Activated CD8-positive, alpha-beta T cell treated with anti-CD3 and anti-CD28 coated beads, Interleukin-2, amount 10 ng/mL, durations not matched to agents 7 days and 5 days (primary cell): ENCODE measurements at places on chromosomes 4 and X. TPM values are rescaled to one million over a fixed set of nuclear protein-coding genes. Genes with fewer than 3 reads are reported as not detected.

The PYURF gene
- total RNA-seq, result 48.7 TPM

The DACH2 gene
- not detected for total RNA-seq

The WNK3 gene
- total RNA-seq, result 0.05 TPM

The TLR8 gene
- not detected for total RNA-seq

The PFKFB1 gene
- 0.61 TPM for total RNA-seq

The SPANXD gene
- total RNA-seq, result not detected

The GRID2 gene
- not detected for total RNA-seq
